NCI-H2107 (cell line): ENCODE measurements at places on chromosomes 6 and 20.

GRCh38 chr20:58407201-58407873 is 18.3 kb downstream of the VAPB start:
- DNase-seq: no peak

- DNase-seq: no peak
Observed at GRCh38 chr20:9602847-9603183, 88.4 kb downstream of the LAMP5 start.

GRCh38 chr6:68077661-68078060 is 557.4 kb upstream of the ADGRB3 start:
- DNase-seq: no peak

DNA sequence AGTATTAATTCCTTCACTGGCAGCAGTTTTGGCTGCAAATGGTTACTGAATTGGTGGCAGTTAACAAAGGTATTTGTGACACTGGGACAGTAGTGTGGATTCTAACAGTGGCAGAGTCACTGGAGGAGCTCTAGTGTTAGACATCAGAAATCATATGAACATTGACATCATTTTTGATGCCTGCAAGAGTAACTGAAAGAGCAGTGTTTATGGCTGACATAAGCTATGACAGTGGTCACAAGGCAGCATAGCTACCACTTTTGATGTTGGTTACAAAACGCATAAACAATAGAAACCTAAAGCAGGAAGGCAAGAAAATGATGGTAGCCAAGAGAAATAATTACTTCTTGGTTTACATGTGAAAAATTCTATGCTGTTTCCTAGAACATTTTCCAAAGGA is 326.7 kb upstream of the MAN1A1 start:
- no peak for DNase-seq

DNA sequence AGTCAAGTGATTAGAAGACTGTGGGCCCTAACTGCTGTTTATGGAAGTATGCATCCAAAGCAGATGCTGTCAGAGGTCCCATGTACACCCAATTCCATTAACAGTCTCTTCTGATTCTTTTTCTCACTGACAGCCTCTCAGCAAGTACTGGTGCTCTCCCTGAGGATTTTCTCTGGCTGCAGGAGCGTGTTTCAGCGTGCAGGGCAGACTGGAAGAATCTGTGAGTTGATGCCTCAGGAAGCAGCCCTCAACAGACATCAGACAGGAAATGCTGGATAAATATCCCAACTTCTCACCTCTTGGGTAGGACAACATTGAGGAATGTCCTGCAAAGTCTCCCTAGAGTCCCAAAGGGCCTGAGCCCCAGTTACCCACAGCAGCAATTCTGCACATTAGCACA is 40.8 kb downstream of the ANKEF1 start:
- DNase-seq: no peak

GRCh38 chr6:80930376-80930775 is 822.1 kb downstream of the TENT5A start:
- no peak for DNase-seq

DNA sequence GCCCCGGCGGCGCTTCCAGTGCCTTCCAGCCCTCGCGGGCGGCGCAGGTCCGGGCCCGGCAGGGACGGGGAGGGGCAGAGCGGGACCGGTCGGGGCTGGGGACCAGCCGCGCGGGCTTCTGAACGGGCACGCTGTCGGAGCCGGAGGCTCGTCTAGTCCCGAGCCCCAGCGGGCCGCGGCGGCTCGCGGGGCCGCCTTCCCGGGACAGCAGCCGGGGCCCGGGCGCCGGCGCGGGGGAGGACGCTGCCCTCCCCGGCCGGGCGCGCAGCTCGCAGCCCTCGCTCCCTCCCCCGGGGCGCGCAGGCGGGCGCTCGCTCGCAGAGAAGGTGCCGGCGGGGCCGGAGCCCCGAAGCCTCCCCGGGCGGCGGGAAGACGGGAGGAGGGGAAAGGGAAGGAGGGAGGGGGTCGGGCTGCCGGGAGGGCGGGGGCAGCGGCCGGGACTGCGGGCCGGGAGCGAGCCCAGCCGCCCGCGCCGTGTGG is 696 bp upstream of the SIRPA start:
- DNase-seq: no peak

- no peak for DNase-seq
Observed at GRCh38 chr20:20196610-20197009, 144.3 kb downstream of the CFAP61 start.

DNA sequence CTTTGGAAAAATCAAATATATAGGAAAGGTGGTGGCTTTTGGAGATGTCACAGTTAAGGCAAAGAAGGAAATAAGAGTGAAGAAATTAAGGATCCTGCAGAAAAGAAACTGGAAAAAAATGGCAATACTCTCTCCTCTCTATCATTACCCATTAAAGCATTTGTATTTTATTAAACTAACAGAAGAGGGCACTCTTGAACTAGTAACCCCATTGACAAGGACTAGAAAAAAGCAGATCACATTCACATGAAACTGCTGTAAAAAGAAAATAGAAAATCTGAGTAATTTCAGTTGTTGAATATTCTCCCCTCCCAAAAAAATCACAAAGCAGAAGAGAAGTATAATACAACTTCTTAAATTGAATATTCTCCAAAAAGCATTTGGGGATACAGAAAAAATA is 104.1 kb upstream of the SLC35B3 start:
- no peak for DNase-seq

- no peak for DNase-seq
Observed at GRCh38 chr6:80641591-80641990, 535.1 kb downstream of the BCKDHB start.

DNA sequence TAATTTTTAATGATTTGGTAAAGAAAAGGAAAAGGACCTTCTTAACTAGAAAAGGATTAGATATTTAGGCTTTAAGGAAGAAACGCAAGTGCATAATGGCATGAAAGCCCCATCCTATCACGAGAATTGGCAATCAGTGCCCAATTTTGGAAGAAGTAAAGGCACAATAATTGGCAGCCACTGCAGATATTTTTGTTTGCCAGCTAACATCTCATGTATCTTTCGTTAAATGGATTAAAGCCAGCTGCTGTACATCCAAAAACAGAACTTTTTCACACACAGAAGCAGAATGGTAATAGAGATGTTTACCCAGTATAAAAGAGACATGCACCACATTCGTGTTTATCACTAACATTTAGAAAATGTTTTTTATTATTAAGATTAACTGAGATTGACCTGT is 180.3 kb downstream of the C6orf118 start:
- DNase-seq: no peak

DNA sequence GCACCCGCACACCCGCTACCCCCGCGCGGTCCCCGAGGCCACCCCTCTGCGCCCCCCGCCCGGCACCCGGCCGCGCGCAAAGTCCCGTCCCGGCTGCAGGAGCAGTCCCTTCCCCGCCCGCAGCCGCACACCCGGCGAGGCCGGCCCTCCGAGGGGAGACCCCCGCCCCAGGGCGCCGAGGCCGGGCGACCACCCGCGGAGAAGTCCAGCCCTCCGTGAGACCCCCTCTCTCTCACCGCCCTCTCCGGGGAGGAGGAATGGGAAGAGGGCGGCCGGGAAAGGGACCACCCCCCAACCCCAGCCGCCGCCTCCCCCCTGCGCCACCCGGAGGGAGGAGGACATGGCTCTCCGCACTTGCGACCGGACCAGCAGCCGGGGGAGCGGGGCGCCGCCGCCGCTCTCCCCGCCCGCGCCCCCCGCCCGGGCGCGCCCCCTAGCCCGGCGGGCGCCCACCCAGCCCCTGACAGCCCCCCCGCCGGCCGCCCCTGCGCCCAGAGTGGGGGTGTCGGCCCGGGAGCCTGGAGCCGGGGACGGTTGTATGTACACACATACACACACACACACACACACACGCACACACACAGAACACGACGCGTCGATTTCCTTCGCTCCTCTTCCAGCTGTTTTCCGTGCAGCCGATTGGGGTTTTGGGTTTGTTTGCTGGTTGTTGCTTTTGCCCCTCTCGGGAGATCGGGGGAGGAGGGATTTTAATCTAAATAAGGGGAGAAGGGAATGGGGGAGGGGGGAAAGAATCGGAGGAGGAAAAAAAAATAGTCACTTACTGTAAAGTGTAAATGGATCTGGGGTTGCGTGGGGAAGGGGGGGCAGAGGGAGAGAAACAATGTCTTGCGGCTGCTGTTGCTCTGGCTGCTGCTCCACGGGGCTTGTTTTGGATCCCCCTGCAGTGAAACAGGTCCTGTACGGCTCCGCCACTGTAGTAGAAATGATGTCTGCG is at the start of gene ATXN1:
Gene ATXN1, minus strand, starts transcription at position 945 of the 955 bp plus-strand sequence.
- DNase-seq: no peak

DNA sequence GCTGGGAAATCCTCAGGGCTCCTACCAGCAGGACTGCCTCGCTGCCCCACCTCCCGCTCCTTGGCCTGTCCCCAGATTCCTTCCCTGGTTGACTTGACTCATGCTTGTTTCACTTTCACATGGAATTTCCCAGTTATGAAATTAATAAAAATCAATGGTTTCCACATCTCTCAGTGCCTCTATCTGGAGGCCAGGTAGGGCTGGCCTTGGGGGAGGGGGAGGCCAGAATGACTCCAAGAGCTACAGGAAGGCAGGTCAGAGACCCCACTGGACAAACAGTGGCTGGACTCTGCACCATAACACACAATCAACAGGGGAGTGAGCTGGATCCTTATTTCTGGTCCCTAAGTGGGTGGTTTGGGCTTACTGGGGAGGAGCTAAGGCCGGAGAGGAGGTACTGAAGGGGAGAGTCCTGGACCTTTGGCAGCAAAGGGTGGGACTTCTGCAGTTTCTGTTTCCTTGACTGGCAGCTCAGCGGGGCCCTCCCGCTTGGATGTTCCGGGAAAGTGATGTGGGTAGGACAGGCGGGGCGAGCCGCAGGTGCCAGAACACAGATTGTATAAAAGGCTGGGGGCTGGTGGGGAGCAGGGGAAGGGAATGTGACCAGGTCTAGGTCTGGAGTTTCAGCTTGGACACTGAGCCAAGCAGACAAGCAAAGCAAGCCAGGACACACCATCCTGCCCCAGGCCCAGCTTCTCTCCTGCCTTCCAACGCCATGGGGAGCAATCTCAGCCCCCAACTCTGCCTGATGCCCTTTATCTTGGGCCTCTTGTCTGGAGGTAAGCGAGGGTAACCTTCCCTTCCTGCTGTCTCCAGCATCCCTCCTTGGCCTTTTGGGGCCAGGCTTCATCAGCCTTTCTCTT is at the start of gene CFB:
Gene CFB, plus strand, starts transcription at position 589 of the 863 bp plus-strand sequence. Its CDS starts 127 bp downstream, at position 716.
- no peak for DNase-seq

DNA sequence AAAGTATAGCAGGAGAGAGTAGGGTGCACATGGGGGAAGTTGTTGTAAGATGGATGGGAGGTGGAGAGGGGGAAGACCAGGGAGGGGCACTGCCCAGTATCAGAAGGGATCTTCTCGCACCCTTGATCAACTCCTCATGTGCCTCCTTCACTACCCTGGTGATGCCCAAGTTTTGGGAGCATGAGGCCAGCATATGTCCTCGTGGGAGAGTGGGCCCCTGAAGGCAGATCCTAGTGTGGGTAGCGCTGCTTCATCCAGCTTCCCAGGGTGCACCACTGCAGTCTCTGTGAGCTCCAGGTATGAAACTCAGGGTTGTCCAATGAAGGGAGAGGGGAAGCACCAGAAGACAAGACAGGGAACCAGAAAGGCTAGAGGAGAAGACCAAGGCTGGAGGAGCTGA is 82.2 kb upstream of the FOXP4 start:
- DNase-seq: no peak

- DNase-seq: no peak
Observed at GRCh38 chr6:156526081-156526480, 251.1 kb upstream of the ARID1B start.

DNA sequence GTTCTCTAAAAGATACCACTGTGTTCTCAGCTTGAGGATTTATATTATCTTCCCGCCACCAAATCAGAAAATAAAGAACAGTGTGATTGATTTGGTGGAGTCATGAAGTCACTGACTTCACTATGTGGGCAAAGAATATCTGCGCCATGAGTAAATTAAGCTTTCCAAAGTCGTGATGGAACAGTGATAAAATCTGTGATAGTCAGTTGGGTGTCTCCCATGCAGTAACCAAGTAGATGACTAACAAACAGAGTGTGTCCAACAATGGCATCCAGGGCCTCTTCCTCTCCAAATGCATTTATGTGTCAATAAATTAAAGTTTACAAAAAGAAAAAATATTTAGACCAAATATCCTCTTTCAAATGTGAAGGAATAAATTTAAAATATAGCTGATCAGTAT is 87.0 kb upstream of the DST start:
- no peak for DNase-seq

- no peak for DNase-seq
Observed at GRCh38 chr20:39066471-39067242, 104.5 kb downstream of the DHX35 start.

DNA sequence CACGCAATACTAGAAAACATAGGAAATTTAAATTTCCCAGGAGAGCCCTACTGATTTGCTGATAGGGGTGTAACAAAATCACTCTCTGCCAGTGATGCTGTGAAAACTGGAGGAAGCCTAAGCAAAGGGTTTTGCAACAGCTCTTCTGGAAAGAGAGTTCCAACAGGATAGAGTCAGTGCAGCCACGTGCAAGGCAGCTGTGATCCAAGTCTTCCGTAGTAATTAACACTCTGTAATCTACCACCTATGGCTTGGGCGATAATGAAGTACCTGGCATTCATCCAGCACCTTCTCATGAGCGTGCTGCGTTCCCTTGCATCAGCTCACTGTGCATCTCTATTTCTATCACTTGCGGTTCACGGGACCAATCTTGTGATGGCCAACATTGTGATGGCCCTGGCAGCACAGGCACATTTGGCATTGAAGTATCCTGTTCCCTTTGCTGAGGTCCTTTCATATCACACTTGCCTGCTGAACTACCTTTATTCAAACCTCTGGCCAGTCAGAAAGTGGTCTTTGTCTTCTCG is 48.2 kb downstream of the IRF4 start:
- DNase-seq: no peak

- no peak for DNase-seq
Observed at GRCh38 chr20:23258747-23259121, 91.9 kb upstream of the NXT1 start.

- no peak for DNase-seq
Observed at GRCh38 chr6:141421378-141421777, 711.3 kb upstream of the GJE1 start.

- no peak for DNase-seq
Observed at GRCh38 chr6:125790358-125791150, at the start of gene NCOA7. NCOA7 (plus strand) TSS chr6:125790960; CDS start chr6:125815355, 24,395 bp downstream.

- no peak for DNase-seq
Observed at GRCh38 chr6:99114769-99115406, 167.1 kb upstream of the FBXL4 start.

- DNase-seq: no peak
Observed at GRCh38 chr6:13471184-13471583, 16.2 kb downstream of the GFOD1 start.
